ENCODE measurements at places on chromosomes 4 and X.

- peak; percentile 83 for DNase-seq
Observed at GRCh38 chrX:40104630-40104984, 6.8 kb upstream of the BCOR start.

DNA sequence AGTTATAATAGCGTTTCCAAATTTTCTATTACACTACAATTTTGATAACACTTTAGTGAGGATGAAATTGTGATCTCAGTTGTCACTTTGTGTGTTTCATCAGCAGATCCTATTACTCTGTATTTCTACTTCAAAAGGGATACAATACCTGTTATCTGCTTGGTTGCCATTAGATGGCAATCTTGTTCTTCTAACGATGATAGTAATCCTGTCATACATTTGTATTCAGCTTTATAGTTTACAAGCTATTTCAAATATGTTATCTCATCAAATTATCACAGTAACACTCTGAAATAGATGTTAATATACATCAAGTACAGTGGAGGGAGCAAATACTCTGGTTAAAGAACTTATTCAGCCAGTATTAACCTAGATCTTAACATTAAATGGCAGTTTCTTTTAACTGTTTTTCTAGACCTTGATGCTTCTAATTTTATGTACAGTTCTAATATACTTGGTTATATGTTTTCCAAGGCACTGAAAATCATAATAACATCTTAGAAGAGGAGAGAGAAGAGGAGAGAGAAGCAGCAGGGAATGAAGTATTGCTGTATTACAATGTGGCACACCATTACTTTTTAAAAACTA, 292.0 kb downstream of the CCSER1 start:
- DNase-seq = no peak

DNA sequence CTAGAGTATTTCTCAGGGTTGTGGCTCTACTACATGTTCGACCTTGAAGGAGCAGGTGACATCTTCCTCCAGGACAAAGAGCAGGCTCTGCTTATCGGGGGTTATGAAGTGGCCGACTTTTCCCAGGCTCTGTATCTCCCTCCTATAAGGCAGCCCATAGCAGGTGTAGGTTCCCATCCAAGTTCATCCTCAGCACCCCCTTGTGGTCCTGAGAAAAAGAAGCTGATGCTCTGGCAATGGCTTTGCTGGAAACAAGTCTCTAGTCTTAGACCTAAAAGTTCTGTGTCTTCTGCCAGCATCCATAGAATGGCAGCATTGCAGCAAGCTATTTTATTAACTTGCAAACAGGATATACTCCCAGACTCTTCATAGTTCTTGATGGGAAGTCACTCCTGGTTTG, 836.6 kb upstream of the PRKX start:
- DNase-seq = no peak

GRCh38 chr4:79998201-79998600, 74.8 kb downstream of the ANTXR2 start:
- no peak for DNase-seq

- DNase-seq = peak; percentile 47
Observed at GRCh38 chr4:3303923-3304710, 11.3 kb downstream of the RGS12 start.

- DNase-seq = no peak
Observed at GRCh38 chr4:104413487-104413886, 81.2 kb downstream of the CXXC4 start.

- DNase-seq = no peak
Observed at GRCh38 chr4:63325140-63325539, 1084.1 kb downstream of the TECRL start.

DNA sequence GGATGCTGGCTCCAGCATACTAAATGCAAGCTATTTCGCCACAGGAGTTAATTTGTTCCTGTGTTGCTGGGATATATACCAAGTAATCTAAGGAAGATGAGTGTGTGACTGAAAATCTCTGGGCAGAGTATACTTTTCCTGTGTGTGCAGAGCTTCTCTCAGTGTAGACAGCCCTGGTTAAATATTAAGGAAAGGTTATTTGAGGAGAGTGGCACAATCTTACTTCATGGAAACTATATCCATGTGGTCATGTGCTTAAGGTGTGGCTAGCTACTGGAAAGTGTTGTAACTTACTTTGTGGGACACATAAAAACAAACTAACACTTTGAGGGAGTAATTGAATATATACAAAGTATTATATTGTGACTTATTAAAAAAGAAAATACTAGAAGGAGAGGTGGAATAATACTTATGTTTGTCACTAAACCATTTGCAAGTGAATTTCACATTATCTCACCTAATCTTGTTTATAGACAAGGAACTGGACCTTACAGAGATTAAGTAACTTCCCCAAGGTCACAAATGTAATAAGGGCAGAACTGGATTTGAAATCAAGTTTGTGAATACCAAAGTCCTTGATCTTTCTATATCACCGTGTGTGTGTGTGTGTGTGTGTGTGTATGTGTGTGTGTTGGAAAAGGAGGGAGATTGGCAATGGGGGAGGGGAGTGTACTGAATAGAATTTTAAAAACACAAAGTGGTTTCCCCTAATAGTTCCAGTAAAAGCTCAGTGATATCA, 408.2 kb upstream of the NR3C2 start:
- no peak for DNase-seq

DNA sequence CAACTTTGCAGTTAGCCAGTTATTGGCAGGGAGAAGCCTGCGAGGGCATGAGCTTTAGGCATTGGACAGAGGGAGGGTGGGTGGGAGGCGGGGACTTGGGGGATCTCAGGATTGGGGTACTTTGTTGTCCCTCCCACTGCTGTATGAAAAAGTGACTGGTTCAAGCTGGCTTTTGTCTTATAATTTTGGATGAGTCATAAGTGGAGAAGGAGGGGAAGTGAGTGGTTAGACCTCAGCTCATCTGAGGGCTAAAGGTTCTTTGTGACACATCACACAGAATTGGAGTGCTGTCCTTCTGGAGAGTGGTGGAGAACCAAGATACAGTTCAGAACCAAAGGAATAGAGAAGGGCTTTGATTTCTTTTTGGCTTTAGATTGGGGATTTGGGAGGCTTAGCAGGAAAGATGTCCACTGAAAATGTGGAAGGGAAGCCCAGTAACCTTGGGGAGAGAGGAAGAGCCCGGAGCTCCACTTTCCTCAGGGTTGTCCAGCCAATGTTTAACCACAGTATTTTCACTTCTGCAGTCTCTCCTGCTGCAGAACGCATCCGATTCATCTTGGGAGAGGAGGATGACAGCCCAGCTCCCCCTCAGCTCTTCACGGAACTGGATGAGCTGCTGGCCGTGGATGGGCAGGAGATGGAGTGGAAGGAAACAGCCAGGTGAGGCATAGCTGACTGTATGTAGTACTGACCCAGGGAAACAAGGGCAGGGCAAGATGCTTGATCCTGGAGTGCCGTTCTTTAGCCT, at the start of gene SLC4A4:
Gene SLC4A4, plus strand, starts transcription at position 175 of the 748 bp plus-strand sequence.
- no peak for DNase-seq

DNA sequence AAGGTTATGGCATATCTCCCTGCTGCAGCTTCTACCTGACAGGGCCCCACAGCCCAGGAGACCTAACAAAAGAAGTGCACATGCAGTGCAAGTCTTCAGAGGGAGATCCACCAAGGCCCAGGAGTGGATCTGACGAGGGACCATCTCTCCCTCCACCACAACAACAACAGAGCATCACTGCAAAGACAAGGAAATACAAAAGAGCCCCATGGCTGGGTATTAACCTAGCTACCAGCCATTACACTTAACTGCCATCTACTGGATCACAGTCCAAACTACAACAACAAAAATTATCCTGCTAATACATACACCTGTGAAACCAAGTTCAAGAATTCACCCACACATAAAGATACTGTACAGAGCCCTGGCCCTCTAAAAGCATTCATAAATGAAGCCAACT, 280.2 kb upstream of the SLC7A11 start:
- no peak for DNase-seq

DNA sequence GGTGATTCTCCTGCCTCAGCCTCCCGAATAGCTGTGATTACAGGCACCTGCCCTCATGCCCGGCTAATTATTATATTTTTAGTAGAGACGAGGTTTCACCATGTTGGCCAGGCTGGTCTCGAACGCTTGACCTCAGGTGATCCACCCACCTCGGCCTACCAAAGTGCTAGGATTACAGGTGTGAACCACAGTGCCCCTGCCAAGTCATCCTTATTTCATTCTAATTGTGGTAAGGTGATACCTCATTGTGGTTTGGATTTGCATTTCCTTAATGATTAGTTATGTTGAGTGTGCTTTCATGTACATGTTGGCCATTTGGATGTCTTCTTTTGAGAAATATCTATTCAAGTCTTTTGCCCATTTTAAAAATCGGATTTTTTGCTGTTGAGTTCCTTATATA, 93.0 kb downstream of the USP9X start:
- DNase-seq = no peak

- no peak for DNase-seq
Observed at GRCh38 chr4:113882668-113883067, 96.8 kb downstream of the ARSJ start.

DNA sequence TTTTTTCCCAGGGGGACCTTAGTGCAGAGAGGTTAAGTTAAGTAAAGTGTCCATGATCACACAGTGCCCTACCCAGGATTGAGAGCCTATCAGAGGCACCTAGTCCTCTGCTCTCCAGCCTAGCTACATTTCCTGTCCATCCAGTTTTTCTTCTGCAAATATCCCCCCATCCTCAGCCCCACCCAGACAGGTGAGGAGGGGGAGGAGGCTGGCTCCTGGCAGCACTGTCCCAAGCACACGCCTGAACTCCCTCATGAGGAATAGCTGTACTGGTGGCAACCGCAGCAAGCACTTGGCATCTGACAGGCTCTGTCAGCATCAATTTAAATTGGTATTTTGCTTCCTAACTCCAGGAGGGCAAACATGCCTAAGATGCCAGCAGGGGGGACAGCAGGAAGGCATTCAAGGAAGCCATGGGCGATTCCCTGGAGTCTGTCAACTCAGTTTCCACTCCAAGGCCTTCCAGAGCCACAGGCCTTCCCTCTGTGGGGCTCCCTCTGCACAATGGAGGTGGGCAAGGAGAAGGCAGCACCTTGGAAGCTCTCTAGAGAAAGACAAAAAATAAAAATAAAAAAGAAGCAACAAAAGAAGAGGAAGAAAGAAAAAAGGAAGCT, 6.4 kb upstream of the FRMPD3 start:
- DNase-seq = no peak

- DNase-seq = no peak
Observed at GRCh38 chrX:39670281-39670680, 427.5 kb downstream of the BCOR start.

DNA sequence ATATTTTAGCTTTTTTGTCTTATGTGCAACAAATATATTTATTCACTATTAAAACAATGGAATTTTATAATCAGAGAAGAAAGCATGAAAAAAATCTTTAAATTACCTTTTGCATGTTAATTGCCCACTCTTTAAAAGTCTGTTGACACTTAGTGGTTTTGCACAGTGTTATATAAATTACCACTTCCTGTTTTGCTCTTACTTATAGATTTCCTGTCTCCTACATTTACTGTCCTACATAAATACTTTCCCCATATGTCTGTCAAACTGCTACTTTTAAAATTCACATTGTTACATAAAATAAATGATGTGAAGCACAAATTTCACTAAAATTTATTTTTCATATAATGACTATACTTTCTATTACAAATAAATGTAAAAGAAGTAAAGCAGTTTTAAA, 161.1 kb upstream of the NDST4 start:
- no peak for DNase-seq

All from coronary artery (tissue), 2 donors.